ENCODE measurements at places on chromosomes 1 and 21.

DNA sequence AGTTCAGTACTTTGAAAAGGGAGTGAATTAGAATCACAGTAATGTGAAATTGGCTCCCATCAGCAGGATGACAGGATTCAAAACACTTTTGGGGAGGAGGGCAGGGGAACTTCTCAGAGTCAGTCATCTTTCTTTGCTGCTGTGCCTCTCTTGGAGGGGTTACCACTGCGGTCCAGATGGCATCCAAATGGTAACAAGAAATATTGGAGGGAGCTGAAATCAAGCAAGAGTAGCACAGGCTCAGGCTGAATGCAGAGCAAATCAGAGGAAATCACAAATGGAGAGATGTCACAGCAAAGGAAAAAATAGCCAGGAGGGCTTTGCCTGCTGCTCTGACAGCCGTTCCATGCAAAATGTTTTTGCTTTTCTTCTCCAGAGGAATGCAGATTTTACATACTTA lies 75.0 kb upstream of the C8B start:
- DNase-seq: no peak

- no peak for DNase-seq
These were observed 20.9 kb downstream of the MCOLN3 start for GRCh38 chr1:85027242-85027983.

DNA sequence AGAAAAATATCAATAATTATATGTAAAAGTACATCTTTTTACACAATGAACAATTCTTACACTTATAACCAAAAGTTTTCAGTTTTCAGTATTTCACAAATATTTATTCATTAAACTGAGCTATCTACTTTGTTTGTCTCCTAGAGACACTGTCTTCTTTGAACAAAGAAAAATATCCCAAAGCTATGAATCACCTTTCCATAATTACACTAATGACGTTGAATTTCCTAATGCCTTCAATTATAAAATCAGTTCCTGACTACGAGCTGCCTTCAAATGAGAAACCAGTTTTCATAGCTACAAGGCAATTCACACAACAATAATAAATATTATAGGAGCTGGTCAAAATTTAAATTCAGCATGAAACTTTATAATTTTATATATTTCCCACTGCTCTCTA lies 201.8 kb upstream of the BRINP3 start:
- DNase-seq: no peak

- DNase-seq: no peak
These were observed 20.9 kb upstream of the HSD3B2 start for GRCh38 chr1:119394085-119394484.

DNA sequence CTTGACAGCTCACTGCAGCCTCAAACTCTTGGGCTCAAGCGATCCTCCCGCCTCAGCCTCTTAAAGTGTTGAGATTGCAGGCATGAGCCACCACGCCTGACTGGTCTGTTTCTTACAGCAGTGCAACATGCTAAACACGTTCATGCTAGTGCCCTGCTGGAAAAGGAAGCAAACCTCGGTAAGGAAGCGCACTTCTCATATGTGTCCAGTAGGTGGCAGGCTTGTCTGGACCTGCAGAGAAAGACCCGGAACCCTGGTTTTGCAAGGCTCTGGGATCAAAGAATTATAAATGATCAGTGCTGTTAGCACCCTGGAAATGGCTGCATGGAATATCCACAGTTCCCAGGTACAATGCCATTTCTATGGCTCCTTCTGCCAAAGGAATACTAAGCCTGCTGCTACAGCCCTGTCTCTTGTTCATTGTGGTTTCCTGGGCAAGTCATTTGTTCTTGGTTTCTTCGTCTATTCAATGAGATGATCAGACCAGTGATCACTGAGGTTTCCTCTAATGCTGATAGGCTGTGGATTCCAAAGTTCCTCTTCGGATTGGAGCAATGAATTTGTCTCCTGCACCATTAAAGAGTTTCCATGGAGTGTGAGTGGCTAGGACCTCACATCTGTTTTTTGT lies 15.9 kb downstream of the RNU5D-1 start:
- peak; percentile 70 for DNase-seq

GRCh38 chr1:5385096-5385799 lies 607.0 kb downstream of the NPHP4 start:
- no peak for DNase-seq

DNA sequence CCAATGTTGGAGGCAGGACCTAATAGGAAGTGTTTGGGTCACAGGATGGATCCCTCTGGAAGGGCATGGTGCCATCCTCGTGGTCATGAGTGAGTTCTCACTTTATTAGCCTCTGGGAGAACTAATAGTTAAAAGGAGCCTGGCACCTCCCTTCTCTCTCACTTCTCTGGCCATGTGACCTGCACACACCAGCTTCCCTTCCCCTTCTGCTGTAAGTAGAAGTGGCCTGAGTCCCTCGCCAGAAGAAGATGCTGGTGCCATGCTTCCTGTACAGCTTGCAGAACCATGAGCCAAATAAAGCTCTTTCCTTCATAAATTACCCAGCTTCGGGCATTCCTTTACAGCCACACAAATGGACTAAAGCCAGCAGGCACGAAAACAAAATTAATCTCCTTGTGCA lies 23.6 kb downstream of the ACOT7 start:
- DNase-seq: no peak

GRCh38 chr1:204345438-204345841 lies 14.3 kb downstream of the PLEKHA6 start:
- no peak for DNase-seq

DNA sequence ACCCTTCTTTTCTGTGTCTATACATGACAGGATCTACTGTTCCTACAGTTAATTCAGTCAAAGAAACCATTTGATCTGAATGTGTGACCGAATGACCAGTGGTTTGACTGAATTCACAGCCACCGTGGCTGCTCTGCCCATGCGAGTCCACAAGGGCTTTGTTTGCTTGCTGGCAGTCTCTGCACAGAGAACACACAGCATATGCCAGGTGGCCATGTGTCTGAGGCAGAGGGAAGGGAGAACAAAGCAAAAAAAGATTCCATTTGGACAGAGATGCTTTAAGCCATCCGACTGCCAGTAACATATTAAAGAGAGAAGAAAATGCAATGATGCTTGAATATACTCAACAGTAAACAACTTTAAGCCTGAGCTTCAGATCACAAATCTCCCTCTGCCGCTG lies 737.8 kb upstream of the CXADR start:
- peak; percentile 4 for DNase-seq

- DNase-seq: no peak
These were observed 15.1 kb upstream of the ST6GALNAC3 start for GRCh38 chr1:76059451-76059850.
